Caco-2 (cell line): ENCODE measurements at places on chromosomes 16 and 17. TPM values are rescaled to one million over a fixed set of nuclear protein-coding genes. Genes with fewer than 3 reads are reported as not detected.

The RCVRN gene
- not detected in 2 replicates for total RNA-seq

The NECAB2 gene
- 0.68 and 0.79 TPM in 2 replicates for total RNA-seq

The CRHR1 gene
- total RNA-seq = not detected in 2 replicates

The EME1 gene
- total RNA-seq = 43.5 and 48.5 TPM in 2 replicates

The RDM1 gene
- 9.9 and 12.9 TPM in 2 replicates for total RNA-seq

The TNFSF12 gene
- total RNA-seq = not detected in 2 replicates

The SDR42E2 gene
- not detected in 2 replicates for total RNA-seq

The C16orf92 gene
- total RNA-seq = not detected in 2 replicates

The IL17C gene
- total RNA-seq = not detected in 2 replicates

The FLYWCH1 gene
- 23.3 and 27.9 TPM in 2 replicates for total RNA-seq

The MGAT5B gene
- 8.9 and 9.1 TPM in 2 replicates for total RNA-seq

DNA sequence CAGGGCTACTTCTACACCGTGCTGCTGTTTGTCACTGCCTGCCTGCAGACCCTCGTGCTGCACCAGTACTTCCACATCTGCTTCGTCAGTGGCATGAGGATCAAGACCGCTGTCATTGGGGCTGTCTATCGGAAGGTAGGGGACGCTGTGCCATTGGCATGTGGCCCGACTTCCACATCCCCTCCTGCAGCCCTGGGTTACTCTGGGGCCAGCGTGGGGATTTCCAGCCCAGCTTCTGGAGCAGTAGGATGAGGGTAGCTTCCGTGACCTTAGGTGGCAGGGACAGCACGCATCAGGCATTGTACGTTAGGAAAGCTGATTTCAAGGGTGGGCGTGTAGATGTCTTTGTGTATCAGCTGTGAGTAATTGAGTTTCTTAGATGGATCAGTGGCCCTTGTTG, 96.5 kb downstream of the ABCC1 start:
- no peak overlapping the region for H3K27ac ChIP-seq
- no peaks in the 10 kb centered on the region for H3K27me3 ChIP-seq
- no peaks in the 10 kb centered on the region; the same call in 1 of the 2 replicates for H3K36me3 ChIP-seq
- no peak for DNase-seq
- no peak overlapping the region for H3K4me3 ChIP-seq
- no peaks in the 10 kb centered on the region for H3K4me1 ChIP-seq

DNA sequence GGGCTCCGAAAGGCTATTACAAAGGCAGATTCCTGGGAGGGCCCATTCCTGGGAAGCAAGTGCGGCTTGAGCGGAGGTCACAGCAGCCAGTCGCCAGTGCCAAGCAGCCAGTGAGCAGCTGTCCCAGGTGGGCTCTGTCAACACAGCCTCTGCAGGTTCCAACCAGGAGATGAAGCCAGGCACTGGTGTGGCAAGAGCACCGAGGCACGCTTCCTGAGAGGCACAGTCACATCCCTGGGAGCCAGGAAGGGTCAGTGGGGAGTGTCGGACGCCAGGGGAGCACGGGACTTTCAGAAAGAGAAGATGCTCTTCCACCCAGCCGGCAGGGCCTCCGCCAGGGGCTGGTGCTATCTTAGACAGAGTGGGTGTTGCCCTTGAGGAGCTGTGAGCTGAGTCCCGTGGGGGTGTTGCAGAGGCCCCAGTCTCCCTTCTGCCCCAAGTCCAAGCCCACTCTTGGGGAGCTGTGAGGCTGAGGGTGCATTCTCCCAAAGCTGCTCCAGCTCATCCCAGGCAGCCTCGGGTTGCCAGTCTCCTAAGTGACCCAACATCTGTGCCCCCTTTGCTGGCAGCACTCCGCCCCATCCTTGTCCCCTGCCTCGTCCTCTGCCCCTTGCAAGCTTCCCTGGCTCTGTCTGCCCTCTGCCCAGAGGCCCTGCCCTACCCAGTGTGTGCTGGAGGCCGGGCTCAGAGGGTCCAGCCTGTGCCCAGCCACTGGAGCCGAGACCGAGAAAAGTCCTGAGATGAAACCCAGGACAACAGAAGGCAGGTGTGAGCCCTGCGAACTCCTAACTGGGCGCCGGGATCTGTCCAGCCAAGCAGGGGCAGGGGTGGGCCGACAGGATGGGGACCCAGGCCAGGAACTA, 6.6 kb downstream of the UBALD1 start:
- no peaks in the 10 kb centered on the region for H3K27me3 ChIP-seq
- H3K27ac ChIP-seq = no peak overlapping the region
- peaks cover 11% of the 10 kb centered on the region for H3K4me1 ChIP-seq

GRCh38 chr16:27221576-27222248, 18.4 kb downstream of the KDM8 start:
- no peaks in the 10 kb centered on the region for H3K27me3 ChIP-seq
- no peak overlapping the region for H3K4me3 ChIP-seq
- peaks cover 6% of the 10 kb centered on the region; the same call in 1 of the 2 replicates for H3K4me1 ChIP-seq

DNA sequence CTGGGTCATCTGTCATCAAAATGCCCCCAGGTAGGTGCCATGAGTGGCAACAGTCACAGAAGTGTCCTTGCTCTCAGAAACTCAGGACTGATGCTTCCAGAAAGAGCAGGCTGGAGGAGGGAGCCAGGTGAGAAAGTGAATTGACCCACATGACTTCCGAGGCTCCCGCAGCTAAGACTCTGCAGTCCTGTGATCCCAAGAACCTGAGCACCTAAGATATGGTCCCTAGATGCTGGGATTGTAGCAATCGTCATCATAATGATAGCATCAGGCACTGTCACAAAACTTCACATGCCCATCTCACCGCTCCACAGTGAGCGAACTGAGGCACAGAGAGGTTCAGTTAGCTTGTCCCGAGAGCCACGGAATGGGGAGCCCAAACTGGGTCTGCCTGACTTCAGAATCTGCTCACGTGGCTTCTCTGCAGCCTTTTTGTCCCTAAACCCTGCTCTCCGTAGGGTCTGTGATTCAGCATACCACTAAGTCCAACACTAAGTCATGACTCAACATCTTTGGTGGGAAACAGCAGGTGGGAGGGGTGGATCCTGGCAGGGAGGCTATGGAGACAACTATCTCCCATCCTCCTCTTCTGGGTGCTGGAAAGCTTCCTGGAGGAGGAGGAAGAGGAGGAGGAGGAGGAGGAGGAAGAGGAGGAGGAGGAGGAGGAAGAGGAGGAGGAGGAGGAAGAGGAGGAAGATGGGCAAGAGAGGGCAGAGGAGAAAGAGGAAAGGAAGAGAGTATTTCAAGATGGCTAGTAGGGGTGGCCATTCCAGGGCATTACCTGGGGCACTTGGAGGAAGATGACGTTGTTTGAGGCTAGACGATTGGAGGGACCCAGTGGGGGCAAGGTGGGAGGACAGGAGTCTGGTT, 55.5 kb upstream of the DLX4 start:
- H3K36me3 ChIP-seq = no peaks in the 10 kb centered on the region
- peaks cover 40% of the 10 kb centered on the region for H3K4me1 ChIP-seq
- peak overlapping the region; percentile 64 for H3K27ac ChIP-seq
- H3K4me3 ChIP-seq = no peak overlapping the region

DNA sequence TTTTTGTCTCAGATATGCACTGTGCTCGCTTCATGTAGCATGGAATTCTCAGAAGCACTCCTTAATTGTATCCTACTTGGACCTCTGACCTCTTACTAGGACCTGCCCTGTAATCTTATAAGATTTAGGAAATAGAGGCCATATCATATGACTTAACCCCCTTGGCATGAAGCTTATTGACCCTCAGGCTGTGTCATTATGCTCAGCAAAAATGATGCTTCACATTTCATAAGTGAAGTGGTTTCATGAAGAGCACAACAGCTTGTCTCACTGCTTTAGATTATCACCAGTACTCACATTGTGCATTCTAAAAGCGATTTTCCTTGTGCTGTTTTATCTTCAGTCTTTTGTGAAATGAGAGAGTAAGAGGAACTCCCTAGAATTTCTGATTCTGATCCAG, 6.4 kb downstream of the PHKB start:
- DNase-seq = no peak
- no peak overlapping the region for H3K4me3 ChIP-seq
- H3K36me3 ChIP-seq = no peaks in the 10 kb centered on the region
- peaks cover 26% of the 10 kb centered on the region for H3K4me1 ChIP-seq
- peak overlapping the region; percentile 31 for H3K27ac ChIP-seq

DNA sequence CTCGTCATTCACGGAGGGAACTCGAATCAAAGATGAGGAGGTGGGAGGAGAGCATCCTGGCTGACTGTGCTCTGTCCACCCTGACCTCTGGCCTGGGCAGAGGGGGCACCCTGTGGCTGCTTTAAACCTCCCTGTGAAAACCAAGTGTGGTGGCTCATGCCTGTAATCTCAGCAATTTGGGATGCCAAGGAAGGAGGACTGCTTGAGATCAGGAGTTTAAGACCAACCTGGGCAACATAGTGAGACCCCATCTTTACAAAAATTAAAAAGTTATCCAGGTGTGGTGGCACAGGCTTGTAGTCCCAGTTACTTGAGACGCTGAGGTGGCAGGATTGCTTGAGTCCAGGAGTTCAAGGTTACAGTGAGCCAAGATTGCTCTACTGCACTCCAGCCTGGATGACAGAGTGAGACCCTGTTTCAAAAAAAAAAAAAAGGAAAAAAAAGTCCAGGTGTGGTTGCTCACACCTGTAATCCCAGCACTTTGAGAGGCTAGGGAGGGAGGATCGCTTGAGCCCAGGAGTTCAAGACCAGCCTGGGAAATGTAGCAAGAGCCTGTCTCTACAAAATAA, 5.8 kb upstream of the CDK3 start:
- H3K27ac ChIP-seq = no peak overlapping the region
- H3K27me3 ChIP-seq = no peaks in the 10 kb centered on the region
- no peak overlapping the region for H3K4me3 ChIP-seq

DNA sequence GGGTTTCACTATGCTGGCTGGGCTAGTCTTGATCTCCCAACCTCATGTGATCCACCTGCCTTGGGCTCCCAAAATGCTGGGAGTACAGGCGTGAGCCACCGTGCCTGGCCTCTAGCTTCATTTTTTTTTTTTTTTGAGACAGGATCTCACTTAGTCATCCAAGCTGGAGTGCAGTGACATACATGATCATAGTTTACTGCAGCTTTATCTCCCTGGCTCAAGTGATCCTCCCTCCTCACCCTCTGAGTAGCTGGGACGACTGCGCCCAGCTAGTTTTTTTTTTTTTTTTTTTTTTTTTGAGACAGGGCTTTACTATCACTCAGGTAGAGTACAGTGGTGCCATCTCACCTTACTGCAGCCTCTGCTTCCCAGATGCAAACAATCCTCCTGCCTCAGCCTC, 9.7 kb downstream of the RPA1 start:
- H3K36me3 ChIP-seq = no peaks in the 10 kb centered on the region; the same call in 1 of the 2 replicates
- H3K4me3 ChIP-seq = no peak overlapping the region
- H3K27ac ChIP-seq = no peak overlapping the region
- H3K27me3 ChIP-seq = no peaks in the 10 kb centered on the region
- no peak for DNase-seq

DNA sequence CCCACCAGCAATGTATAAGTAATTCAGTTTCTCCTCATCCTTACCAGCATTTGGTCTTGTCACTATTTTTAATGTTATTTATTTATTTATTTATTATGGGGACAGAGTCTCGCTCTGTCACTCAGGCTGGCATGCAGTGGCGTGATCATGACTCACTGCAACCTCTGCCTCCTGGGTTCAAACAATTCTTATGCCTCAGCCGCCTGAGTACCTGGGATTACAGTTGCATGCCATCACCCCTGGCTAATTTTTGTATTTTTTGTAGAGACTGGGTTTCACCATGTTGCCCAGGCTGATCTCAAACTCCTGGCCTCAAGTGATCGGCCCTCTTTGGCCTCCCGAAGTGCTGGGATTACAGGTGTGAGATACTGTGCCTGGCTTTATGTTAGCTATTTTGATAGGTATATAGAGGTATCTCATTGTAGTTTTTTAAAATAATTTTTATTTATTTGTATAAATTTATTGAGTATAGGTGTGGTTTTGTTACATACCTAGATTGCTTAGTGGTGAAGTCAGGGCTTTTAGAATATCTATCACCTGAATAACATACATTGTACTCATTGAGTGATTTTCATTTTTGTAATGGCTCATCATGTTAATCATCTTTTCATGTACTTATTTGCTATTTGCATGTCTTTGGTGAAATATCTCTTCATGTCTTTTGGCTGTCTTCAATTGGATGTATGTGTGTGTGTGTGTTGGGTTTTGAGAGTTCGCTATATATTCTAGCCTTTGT, 53.3 kb downstream of the TANC2 start:
- no peak overlapping the region for H3K27ac ChIP-seq
- H3K27me3 ChIP-seq = no peaks in the 10 kb centered on the region
- no peaks in the 10 kb centered on the region for H3K36me3 ChIP-seq
- no peak for DNase-seq

- no peaks in the 10 kb centered on the region for H3K27me3 ChIP-seq
- H3K4me1 ChIP-seq = no peaks in the 10 kb centered on the region
- H3K36me3 ChIP-seq = no peaks in the 10 kb centered on the region
Measured at GRCh38 chr17:18217412-18218015, 7.9 kb upstream of the LLGL1 start.

- no peaks in the 10 kb centered on the region for H3K36me3 ChIP-seq
- H3K27ac ChIP-seq = no peak overlapping the region
- H3K4me3 ChIP-seq = no peak overlapping the region
- no peaks in the 10 kb centered on the region for H3K27me3 ChIP-seq
- H3K4me1 ChIP-seq = no peaks in the 10 kb centered on the region
Measured at GRCh38 chr16:58057121-58057520, 31.6 kb downstream of the MMP15 start.

- H3K27me3 ChIP-seq = no peaks in the 10 kb centered on the region
- no peak overlapping the region for H3K4me3 ChIP-seq
- H3K36me3 ChIP-seq = no peaks in the 10 kb centered on the region
- H3K27ac ChIP-seq = no peak overlapping the region
- DNase-seq = no peak
Measured at GRCh38 chr17:48834973-48835372, 4.1 kb downstream of the CALCOCO2 start.

GRCh38 chr16:289395-289997, 6.5 kb downstream of the PDIA2 start:
- DNase-seq = no peak
- H3K36me3 ChIP-seq = no peaks in the 10 kb centered on the region; the same call in 1 of the 2 replicates
- no peaks in the 10 kb centered on the region for H3K4me1 ChIP-seq
- no peak overlapping the region for H3K4me3 ChIP-seq
- no peaks in the 10 kb centered on the region for H3K27me3 ChIP-seq

GRCh38 chr17:32870027-32870670, 6.8 kb downstream of the MYO1D start:
- no peaks in the 10 kb centered on the region for H3K27me3 ChIP-seq
- no peak for DNase-seq
- peak overlapping the region; percentile 30 for H3K27ac ChIP-seq
- H3K36me3 ChIP-seq = 0 out of 2 replicates have a peak, but pooled peaks cover 3% of the 10 kb centered on the region

DNA sequence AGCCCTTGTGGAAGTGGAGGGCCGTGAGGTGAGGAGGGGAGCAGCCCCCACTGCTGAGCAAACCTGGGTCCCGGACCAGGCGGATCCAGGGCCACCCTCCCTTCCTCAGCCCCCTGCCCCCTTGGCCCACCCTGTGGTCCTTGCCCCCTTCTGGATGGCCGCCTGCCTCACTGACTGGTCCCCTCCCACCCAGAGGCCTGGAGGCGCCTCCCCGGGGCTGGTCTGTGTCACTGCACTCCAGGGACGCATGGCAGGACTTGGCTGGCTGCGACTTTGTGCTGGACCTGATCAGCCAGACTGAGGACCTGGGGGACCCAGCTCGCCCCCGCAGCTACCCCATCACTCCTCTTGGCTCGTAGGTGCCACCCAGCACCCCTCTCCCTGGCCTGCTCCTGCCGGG, 19.2 kb upstream of the SMIM5 start:
- no peak overlapping the region for H3K4me3 ChIP-seq
- peaks cover 42% of the 10 kb centered on the region for H3K4me1 ChIP-seq
- DNase-seq = no peak
- no peak overlapping the region for H3K27ac ChIP-seq
- H3K36me3 ChIP-seq = no peaks in the 10 kb centered on the region
- H3K27me3 ChIP-seq = no peaks in the 10 kb centered on the region

- H3K27ac ChIP-seq = no peak overlapping the region
- DNase-seq = no peak
- no peak overlapping the region for H3K4me3 ChIP-seq
- H3K27me3 ChIP-seq = no peaks in the 10 kb centered on the region
Measured at GRCh38 chr17:65407017-65407416, 154.4 kb downstream of the AXIN2 start.
